Stimulated activated CD8-positive, alpha-beta memory T cell treated with anti-CD3 and anti-CD28 coated beads, Interleukin-4, amount 100 ng/mL, for 1 hour (primary cell): ENCODE measurements at places on chromosomes 1 and 21.

DNA sequence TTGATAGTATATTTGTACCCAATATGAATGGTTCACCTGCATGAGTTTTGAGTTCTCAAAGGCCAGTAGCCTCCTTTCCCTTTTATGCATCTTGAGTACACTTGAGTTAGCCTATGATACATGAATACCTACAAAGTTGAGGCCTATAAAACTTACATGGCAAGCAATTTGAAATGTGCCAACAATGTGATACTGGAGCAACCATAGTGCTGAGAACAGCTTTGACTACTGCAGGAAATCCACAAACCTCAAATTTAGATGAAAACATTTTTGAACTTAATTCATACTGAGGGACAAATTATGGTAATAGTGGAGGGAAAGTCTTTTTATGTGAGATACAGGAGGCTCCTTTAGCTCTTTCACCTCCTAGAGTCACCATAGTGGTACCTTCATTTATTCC is 37.4 kb downstream of the LEPR start:
- DNase-seq = no peak

GRCh38 chr21:33292724-33293123 is 26.6 kb downstream of the IL10RB start:
- no peak for DNase-seq

GRCh38 chr1:219810451-219810850 is 117.9 kb downstream of the SLC30A10 start:
- no peak for DNase-seq

DNA sequence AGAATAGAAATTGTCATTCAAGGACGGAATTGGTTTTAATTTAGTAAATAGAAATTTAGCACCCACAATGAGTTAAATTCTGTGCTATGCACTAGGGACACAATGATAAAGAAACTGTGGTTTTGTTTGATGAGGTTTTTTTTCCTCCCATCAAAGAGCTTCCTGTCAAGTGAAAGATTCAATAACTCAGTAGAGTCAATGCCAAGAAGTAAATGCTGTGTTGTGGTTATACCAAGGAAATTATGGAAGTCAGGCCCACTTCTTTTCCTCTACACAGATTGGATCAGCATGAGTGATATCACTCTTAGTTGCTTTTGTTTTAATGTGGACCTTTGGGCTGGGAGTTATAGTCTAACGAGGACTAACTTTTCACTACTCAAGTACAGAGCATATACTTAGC is 1269.6 kb upstream of the ADGRL2 start:
- DNase-seq = no peak

DNA sequence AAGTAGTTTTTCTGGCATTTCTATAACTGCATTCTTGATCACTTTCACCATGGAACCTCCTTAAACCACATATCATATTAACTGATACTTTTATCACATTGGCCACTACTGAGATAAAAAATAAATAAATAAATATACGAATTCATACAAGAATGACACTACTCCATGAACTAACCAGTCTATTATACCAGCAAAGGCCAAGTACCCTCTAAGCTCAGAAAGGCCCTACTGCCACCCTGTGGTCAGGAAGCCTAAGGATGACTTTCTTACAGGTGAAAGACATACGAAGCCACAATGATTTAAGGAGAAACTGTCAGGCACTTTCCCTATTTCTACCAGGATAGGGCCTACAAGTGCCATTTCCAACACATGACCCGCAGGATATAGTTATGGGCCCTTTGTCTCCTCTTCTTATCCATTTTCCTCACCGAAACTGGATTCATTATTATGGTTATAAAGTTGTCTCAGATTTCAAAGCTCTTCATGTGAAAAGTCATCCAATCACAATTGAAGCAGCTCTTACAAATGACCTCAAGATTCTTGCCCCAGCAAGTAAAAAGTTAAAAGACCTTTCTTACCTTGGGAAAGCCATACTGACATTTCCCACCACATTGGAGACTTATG is 23.9 kb downstream of the DNAJC8 start:
- DNase-seq = peak; percentile 12

DNA sequence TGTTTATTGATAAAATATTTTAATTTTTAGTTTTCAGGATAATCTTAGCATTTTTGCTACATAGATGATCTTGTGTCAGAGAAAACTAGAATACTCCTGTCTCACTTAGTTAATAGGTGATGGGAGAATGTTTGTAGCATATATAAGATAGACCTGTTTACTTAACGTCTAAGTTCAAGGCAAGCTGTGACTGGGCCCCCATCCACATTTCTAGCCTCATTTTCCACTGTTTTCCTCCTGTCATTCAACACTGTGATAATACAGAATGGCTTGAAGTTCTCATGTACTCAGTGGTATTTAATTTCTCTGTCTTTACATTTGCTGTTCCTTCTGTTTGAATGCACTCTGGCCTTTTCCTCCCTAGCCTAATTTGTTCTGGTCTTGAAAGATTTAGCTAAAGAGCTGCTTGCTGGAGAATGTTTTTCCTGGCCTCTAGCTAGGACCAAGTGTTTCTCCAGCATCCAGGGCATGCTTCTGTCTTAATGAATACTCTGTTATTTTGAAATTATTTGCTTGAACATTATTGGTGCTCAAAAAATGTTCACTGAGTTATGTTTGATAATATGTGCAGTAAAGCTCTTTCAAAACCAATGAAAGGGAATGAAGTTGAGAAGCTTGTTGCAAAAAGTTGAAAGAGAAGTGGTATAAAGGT is 37.3 kb downstream of the USP25 start:
- DNase-seq = no peak

- DNase-seq = no peak
Observed at GRCh38 chr1:151165281-151165737, 393 bp downstream of the LYSMD1 start.

DNA sequence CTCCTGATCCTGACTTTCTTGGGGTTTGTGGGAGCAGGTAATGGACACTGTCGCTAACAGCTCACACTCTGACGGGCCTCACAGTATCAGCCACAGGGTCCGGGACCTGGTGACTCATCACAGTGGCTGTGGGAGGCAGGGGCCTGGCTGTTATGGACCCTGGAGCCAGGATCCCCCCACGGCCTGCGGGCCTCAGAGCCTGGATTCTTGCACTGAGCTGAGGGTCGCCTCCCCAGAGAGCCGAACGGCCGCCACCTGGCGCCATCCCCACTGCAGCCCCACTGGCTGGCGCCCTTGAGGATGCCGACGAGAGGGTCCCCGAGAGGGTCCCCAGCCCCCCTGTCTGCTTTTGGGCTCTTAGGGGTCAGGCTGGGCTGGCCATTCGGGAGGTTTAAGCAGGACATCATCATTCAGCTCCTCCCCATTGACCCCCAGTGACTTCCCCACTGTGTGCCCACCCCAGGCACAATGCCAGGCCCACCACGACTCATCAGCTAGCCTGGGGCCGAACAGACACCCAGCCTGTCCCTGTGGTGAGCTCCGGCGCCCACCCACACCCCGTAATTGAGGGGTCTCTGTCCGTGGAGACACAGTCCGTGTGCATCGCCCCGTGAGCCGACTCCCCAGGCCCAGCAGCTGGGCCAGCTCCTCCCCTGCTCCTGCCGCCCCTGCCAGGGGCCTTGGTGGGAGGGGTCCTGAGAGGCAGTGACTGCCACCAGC is 30.8 kb upstream of the TRAPPC10 start:
- no peak for DNase-seq

DNA sequence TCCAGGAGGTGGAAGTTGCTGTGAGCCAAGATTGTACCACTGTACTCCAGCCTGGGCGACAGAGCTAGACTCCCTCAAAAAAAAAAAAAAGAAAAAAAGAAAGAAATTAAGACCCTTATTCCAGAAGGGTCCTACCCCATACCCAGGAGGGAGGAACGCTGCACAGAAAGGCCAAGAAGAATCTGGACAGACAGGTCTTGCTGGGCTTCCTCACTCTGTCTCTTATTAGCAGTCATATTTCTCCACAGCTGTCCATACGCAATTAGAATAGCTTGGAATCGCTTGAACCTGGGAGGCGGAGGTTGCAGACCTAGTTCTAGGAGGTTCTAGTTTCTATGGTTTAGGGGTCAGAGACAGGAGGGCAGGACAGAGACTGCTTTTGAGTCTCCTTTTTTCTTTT is 3.2 kb upstream of the PAQR7 start:
- DNase-seq = no peak

DNA sequence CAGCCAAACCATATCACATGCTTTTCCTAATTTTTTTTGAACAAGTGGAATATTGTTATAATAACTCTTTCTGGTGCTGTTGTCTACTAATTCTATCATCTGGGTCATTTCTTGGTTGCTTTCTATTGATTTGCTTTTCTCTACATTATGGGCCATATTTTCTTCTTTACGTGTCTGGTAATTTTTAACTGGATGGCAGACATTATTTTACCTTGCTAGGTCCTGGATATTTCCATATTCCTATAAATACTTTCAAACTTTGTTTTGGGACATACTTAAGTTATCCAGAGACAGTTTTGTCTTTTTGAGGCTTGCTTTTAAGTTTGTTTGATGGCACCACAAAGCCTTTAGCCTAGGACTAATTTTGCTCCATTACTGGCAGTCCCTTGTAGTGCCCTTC is 11.3 kb downstream of the HS2ST1 start:
- no peak for DNase-seq

DNA sequence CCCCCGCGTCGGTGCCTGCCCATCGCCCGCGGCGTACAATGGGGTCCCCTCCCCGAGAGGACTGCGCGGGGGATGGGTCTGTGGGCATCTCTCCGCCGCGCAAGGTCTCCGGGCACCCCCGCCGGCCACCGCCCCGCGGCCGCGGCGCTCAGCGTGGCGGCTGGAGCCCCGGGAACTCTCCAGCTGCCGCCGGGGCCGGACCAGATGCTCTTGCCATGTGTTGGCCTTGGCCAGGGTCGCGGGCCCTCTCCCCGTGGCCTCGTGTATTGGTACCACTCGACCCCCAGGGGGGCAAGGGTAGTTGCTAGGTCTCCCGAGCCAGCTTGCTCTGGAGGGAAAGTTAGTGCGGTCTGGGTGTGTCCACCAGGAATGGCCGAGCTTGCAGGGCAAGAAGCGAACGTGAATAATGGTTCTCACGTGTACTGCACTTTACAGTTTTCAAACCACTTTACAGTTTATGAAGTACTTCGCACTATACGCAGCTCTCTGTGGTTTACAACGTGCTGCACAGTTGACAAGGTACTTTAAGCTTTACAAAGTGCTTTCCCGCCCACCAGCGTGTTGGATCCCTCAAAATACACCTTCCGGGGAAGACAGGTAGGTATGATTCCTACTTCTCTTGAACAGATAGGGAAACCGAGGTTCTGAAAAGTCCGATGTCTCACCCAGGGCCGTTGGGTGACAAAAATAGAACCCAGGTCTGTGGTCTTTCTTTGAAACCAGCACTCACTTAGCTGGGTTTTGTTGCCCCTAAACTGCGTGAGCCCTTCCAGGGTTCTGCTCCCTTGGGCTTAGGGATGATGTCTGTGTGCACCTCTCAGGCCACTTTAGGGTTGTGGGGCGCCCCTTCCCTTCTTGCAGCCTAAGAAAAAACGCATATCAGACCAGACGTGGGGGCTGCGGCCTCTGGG is 1.2 kb downstream of the EPHB2 start:
- DNase-seq = no peak

- no peak for DNase-seq
Observed at GRCh38 chr1:66350001-66350547, 183.9 kb upstream of the SGIP1 start.

DNA sequence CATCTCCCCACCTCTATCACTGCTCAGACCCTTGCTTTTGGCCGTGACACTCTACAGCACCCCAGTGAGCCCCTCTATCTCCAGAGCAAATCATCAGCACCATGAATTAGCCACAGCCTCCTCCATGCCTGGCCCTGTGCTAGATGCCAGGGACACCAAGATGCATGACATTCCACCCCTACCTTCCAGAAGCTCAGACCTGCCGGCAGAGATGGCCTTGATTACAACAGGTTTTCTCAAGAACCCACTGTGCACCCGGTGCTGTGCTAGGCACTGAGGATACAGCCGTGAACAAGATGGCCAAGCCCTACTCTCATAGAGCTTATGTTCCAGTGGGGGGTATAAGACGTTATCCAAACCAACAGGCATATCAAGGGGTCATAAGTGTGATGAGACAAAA is 30.6 kb downstream of the CDK18 start:
- no peak for DNase-seq

DNA sequence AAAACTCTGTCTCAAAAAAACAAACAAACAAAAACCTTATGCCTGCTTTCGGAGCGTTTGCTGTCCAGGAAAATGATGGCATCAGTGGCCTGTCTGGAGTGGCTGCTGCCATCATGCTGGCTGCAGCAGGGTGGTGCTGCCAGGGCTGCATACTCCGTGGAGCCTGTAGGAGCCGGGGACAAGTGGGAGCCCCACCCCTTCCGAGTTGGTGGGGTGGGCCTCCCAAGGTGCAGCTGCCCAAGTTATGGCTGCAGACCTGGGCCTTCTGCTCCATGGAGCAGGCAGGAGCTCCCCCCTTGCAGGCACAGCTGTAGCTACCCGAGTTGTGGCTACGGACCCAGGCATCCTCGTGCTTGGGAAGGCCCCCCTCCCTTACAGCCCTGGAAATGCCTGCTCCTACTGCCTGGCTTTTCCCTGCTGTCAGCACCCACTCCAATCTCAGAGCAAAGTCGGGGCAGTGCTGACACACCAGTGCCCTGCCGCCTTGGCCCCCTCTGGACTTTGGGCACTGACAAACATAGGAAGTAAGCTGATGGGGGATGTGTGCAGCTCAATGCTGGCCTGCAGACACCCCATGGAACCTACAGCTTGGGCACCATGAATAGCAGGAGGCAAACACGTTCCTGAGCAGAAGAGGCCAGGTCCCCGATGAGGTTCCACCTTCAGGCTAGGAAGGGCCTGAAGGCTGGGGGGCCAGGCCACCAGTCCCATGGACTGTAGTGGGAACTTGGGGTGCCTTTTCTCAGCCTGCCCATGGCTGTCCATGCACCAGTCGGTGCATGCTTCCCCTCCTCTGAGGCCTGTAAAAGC is 60.4 kb downstream of the CC2D1B start:
- no peak for DNase-seq

GRCh38 chr1:175514387-175514953 is 228.9 kb downstream of the TNR start:
- DNase-seq = no peak

DNA sequence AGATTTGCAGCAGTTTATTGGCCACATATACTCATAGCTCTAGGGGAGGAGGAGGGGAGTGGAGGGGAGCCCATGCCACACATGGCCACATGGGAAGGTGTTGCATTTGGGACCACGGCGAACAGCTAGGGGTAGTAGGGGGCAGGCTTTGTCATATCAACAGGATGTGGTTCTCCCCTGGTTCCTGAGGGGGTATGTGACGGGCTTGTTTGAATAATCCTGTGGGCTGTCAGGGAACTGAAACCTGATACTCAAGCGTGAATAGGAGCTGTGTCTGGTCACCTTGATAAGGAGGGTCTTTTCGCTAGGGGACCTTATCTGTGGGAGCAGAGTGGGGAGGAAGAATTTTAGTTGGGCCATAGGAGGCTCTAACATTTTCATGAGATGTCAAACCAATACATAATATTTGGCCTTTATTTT is 264.7 kb downstream of the CTH start:
- DNase-seq = no peak
